Chondrocyte (in vitro differentiated cells): ENCODE measurements at places on chromosomes 1 and 21. TPM values are rescaled to one million over a fixed set of nuclear protein-coding genes. Genes with fewer than 3 reads are reported as not detected.
A peak's percentile ranks its signal among the peaks of the same experiment; 100 is the strongest.

The PRDM16 gene
- total RNA-seq, result 10.4 to 19.0 TPM (median 18.3 TPM) in 3 replicates

The CELA3A gene
- not detected in 3 replicates for total RNA-seq

The TUT4 gene
- 40.9 to 48.9 TPM (median 42.9 TPM) in 3 replicates for total RNA-seq

The MSH4 gene
- 0.20 to 0.48 TPM in 2 of 3 replicates, not detected in the other for total RNA-seq

The DDR2 gene
- 103 to 182 TPM (median 172 TPM) in 3 replicates for total RNA-seq

The DISC1 gene
- 5.0 to 10.6 TPM (median 7.1 TPM) in 3 replicates for total RNA-seq

The LRRC8C gene
- 2.3 to 2.6 TPM (median 2.3 TPM) in 3 replicates for total RNA-seq

The AGBL4 gene
- not detected in 3 replicates for total RNA-seq

The SPRR2F gene
- not detected in 3 replicates for total RNA-seq

The SH2D1B gene
- not detected in 3 replicates for total RNA-seq

The HPCAL4 gene
- total RNA-seq, result not detected in 3 replicates

The KCNC4 gene
- total RNA-seq, result 2.7 to 5.2 TPM (median 3.2 TPM) in 3 replicates

- H3K27ac ChIP-seq, result no peak overlapping the region
- DNase-seq, result peak; percentile 18
- peaks cover 16% of the 10 kb centered on the region for H3K36me3 ChIP-seq
- H3K4me1 ChIP-seq, result peaks cover 4% of the 10 kb centered on the region
- H3K4me3 ChIP-seq, result no peak overlapping the region
Observed at GRCh38 chr1:151157067-151157531, 650 bp downstream of the TNFAIP8L2 start.

DNA sequence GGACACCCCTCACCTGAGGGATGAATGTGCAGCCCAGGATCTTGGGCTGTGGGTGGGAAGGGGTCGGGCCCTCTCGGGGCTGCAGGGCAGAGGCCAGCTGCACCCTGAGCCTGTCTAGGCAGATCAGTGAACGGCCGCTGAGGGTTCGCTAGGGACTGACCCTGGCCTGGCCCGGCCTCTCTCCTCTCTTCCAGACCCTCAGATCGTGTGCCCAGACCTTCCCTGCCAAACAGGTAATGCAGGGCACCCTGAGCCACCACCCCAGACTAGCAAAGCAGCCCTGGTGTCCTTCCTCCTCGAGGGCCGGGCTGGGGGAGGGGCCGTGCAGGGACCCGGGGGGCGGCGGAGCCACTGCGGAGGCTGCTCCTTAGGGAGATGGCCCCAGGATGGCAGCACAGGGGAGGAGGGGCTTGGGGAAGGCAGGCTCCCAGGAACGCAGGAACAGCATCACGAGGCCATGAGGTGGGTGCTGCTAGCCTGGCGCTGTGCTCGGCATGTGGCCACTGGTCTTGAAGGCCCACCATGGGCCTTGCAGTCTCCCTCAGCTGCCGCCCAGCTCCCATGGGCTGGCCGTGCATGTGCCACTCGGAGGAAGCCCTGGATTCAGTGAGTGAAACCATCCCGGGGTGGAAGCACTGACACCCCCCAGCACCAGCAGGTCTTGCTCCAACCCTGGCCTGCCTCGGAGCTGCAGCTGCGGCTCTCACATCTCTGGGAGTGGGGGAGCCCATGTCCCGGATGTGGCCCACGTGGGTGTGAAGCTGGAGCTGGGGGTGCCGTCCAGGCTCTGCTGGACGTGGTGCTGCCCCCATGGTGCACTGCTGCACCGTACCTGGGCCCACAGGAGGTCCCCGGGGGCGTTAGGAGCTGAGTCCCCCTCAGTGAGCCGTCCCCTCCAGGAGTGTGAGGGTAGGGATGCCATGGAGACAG is 28.7 kb downstream of the COL6A2 start:
- H3K4me3 ChIP-seq, result no peak overlapping the region
- no peak overlapping the region for H3K27ac ChIP-seq
- peaks cover 3% of the 10 kb centered on the region for H3K4me1 ChIP-seq
- peaks cover 27% of the 10 kb centered on the region for H3K36me3 ChIP-seq
- H3K27me3 ChIP-seq, result no peaks in the 10 kb centered on the region

- H3K4me3 ChIP-seq, result peak overlapping the region; percentile 98
- no peaks in the 10 kb centered on the region for H3K27me3 ChIP-seq
- peaks cover 13% of the 10 kb centered on the region for H3K36me3 ChIP-seq
- no peak for DNase-seq
- H3K4me1 ChIP-seq, result peaks cover 84% of the 10 kb centered on the region
Observed at GRCh38 chr1:201737352-201738060, 91.5 kb upstream of the IPO9 start.

DNA sequence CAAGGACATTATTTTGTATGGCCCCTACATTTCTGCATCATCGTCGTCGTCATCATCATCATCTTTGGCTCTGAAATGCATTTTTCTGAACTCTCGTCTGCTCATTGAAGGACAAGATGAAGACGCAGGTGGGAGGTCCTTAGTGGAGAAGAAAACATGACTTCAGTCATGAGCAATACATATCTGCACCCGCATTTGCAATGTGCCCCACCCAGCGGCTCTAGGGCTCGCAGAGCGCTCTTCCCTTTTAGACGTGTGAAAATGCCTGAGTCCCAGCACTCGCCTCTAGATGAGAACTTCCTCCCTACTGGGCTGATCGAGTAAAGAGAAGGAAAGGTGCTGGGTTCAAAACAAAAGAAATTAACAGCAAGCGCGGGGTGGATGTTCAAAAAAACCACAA is 10.1 kb downstream of the C1orf174 start:
- no peaks in the 10 kb centered on the region for H3K27me3 ChIP-seq
- H3K36me3 ChIP-seq, result peaks cover 32% of the 10 kb centered on the region
- no peak overlapping the region for H3K4me3 ChIP-seq
- no peak overlapping the region for H3K27ac ChIP-seq
- H3K4me1 ChIP-seq, result peaks cover 6% of the 10 kb centered on the region

GRCh38 chr1:174074757-174075156 is 52.6 kb upstream of the RC3H1 start:
- DNase-seq, result no peak
- no peak overlapping the region for H3K4me3 ChIP-seq
- no peak overlapping the region for H3K27ac ChIP-seq
- H3K4me1 ChIP-seq, result no peaks in the 10 kb centered on the region
- H3K36me3 ChIP-seq, result peaks cover 2% of the 10 kb centered on the region

- DNase-seq, result no peak
- H3K27me3 ChIP-seq, result no peaks in the 10 kb centered on the region
- H3K36me3 ChIP-seq, result no peaks in the 10 kb centered on the region
- no peaks in the 10 kb centered on the region for H3K4me1 ChIP-seq
- no peak overlapping the region for H3K4me3 ChIP-seq
- H3K27ac ChIP-seq, result no peak overlapping the region
Observed at GRCh38 chr1:34396042-34396441, 219.3 kb downstream of the C1orf94 start.

DNA sequence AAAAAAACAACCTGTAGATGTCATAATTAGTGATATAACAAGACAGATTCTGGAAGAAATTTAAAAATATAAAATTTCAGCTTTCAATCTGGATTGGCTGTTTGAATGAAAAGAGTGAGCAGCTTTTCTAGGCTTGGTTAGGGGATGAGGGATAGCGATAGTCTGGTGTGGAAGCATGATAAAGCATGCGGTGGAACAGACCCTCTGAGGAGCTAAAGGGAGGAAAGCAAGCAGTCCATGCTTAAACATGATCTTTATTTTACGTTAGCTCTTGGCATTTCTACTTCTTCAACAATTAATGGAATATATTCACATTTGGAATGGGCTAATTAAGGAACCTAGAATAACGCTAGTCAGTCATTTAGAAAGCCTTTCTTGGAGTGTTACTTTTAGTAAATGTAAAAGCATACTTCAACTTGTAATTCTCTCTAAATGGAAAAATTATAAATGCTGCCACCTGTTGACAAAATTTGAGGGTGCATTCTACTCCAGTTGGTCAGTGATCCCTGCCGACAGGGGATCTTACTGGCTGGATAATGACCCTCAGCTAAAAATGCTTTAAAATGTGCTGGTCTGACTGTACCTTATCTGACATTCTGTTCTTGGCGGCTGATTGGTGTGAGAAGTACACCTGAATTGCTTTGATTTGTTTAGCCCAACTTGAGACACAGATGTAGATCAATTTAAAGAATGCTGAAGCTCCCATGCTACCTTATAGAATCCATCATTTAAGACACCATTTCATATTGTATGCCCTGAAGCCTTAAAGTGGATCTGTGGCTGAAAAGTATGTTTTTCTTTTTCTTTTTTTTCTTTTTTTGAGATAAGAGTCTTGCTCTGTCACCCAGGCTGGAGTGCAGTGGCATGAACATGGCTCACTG is 61.2 kb downstream of the AK4 start:
- DNase-seq, result no peak
- H3K27ac ChIP-seq, result no peak overlapping the region
- no peaks in the 10 kb centered on the region for H3K27me3 ChIP-seq
- H3K4me3 ChIP-seq, result no peak overlapping the region
- peaks cover 9% of the 10 kb centered on the region for H3K4me1 ChIP-seq
- peaks cover 9% of the 10 kb centered on the region for H3K36me3 ChIP-seq

GRCh38 chr1:247273013-247273412 is 17.1 kb downstream of the VN1R5 start:
- H3K4me3 ChIP-seq, result no peak overlapping the region
- no peak for DNase-seq
- H3K4me1 ChIP-seq, result peaks cover 3% of the 10 kb centered on the region
- no peaks in the 10 kb centered on the region for H3K36me3 ChIP-seq
- no peak overlapping the region for H3K27ac ChIP-seq

GRCh38 chr1:232764458-232765251 is 40.6 kb upstream of the MAP10 start:
- H3K36me3 ChIP-seq, result peaks cover 1% of the 10 kb centered on the region
- DNase-seq, result no peak
- peaks cover 23% of the 10 kb centered on the region for H3K4me1 ChIP-seq
- no peak overlapping the region for H3K4me3 ChIP-seq

- peaks cover 7% of the 10 kb centered on the region for H3K4me1 ChIP-seq
- H3K27me3 ChIP-seq, result peaks cover 2% of the 10 kb centered on the region
- H3K4me3 ChIP-seq, result no peak overlapping the region
- H3K36me3 ChIP-seq, result no peaks in the 10 kb centered on the region
Observed at GRCh38 chr1:66176012-66176715, 357.8 kb upstream of the SGIP1 start.

GRCh38 chr1:55234016-55234415 is 18.9 kb upstream of the USP24 start:
- no peak overlapping the region for H3K27ac ChIP-seq
- no peak overlapping the region for H3K4me3 ChIP-seq
- H3K4me1 ChIP-seq, result peaks cover 14% of the 10 kb centered on the region

DNA sequence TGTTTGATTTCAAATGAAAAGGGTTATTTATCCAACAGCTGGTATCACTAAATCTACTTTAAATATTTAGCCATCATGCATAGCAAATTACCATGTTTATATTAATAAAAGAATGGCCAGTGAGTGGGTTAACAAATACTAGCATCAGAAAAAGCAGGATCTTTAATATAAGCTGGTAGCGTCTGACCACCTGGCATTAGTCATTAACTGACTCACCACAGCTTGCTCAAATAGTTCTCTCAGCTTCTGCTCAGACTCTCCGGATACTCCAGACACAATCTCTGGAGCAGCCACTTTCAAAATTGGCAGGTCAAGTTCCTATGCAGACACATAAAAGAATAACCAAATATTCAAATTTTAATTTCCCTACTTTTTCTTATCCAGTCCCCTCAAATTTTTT is 29.6 kb downstream of the NVL start:
- peak overlapping the region; percentile 63 for H3K27ac ChIP-seq
- no peaks in the 10 kb centered on the region for H3K27me3 ChIP-seq
- DNase-seq, result no peak
- H3K4me1 ChIP-seq, result peaks cover 6% of the 10 kb centered on the region
- H3K36me3 ChIP-seq, result peaks cover 26% of the 10 kb centered on the region

GRCh38 chr1:46489638-46490405 is at the start of gene DMBX1:
DMBX1 (plus strand) TSS chr1:46489836; CDS start chr1:46507011, 17,175 bp downstream.
- peak; percentile 77 for DNase-seq
- peaks cover 3% of the 10 kb centered on the region for H3K36me3 ChIP-seq
- H3K4me1 ChIP-seq, result peaks cover 14% of the 10 kb centered on the region
- H3K4me3 ChIP-seq, result peak within 1 kb of the TSS; percentile 44

- H3K4me3 ChIP-seq, result no peak overlapping the region
- no peak overlapping the region for H3K27ac ChIP-seq
- H3K4me1 ChIP-seq, result no peaks in the 10 kb centered on the region
- no peak for DNase-seq
Observed at GRCh38 chr1:35586808-35587207, 13.7 kb downstream of the TFAP2E start.

- no peak overlapping the region for H3K27ac ChIP-seq
- no peaks in the 10 kb centered on the region for H3K36me3 ChIP-seq
- no peak overlapping the region for H3K4me3 ChIP-seq
- DNase-seq, result no peak
- H3K4me1 ChIP-seq, result peaks cover 9% of the 10 kb centered on the region
Observed at GRCh38 chr1:15260418-15261154, 13.6 kb downstream of the FHAD1 start.

- H3K4me3 ChIP-seq, result no peak overlapping the region
- H3K4me1 ChIP-seq, result no peaks in the 10 kb centered on the region
- H3K36me3 ChIP-seq, result peaks cover 5% of the 10 kb centered on the region
- H3K27ac ChIP-seq, result no peak overlapping the region
Observed at GRCh38 chr1:118767971-118768370, 220.2 kb downstream of the TBX15 start.

DNA sequence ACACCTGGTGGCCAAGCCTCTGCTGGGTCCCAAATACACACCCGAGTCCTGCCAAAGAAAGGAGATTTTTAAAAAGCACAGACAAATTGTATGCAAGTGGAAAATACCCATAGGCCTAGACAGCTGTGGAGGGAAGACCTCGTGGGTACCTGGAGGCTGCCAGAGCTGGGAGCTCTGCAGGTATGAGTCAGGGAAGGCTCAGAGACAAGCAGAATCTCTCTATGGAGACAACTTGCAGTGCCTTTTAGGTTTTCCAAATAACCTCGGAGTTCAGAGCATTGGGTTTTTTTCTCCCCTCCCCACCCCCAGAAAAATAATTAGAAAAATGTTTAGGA is 127.7 kb downstream of the EDEM3 start:
- H3K36me3 ChIP-seq, result no peaks in the 10 kb centered on the region
- no peak overlapping the region for H3K4me3 ChIP-seq
- no peaks in the 10 kb centered on the region for H3K27me3 ChIP-seq
- no peak overlapping the region for H3K27ac ChIP-seq
- no peak for DNase-seq
